ENCODE measurements at places on chromosomes 11 and 22. TPM values are rescaled to one million over a fixed set of nuclear protein-coding genes. Genes with fewer than 3 reads are reported as not detected.

NAALADL1 gene
- 5.2 TPM for total RNA-seq

TRPM5 gene
- total RNA-seq = not detected

DNA sequence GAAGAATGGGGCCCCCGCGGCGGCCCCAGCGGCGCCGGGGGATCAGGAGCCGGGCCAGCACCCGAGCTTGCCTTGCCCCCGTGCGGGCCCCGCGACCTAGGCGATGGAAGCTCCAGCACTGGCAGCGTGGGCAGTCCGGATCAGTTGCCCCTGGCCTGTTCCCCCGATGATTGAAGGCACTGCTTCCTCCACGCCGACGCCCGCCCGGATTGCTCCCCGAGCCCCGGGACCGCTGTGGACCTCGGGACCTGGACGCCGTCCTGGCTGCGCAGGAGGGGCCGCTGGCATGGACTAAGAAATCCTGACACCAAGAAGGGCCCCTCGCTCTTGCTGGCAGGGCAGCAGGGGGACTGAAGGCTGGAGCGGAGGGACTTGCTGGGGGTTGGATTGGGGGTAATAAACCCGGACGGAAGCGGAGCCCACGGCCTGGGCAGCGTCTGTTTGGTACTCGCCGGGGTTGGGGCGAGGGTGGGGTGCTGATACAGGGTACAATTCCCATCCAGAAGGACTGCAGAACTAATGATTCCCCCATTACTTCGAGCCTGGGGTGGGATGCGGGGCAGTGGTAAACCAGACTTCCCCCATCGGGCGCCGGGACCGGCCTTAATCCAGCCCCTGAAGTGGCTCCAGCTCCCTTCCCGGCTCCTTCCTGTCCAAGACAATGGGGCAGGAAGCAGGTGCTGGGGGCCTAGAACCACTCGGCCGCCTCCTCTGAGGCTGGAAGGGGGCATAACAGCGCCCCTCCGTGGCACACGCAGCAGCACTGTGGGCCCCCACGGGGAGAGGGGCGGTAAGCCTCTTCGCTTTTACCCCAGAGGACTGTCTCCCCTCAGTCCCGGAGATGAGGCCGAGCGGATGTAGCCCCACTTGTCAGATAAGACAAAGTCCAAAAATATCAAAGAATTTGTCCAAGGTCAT lies 1.0 kb downstream of the CCDC85B start:
- H3K4me1 ChIP-seq = peaks cover 53% of the 10 kb centered on the region
- peaks cover 30% of the 10 kb centered on the region for H3K36me3 ChIP-seq

DNA sequence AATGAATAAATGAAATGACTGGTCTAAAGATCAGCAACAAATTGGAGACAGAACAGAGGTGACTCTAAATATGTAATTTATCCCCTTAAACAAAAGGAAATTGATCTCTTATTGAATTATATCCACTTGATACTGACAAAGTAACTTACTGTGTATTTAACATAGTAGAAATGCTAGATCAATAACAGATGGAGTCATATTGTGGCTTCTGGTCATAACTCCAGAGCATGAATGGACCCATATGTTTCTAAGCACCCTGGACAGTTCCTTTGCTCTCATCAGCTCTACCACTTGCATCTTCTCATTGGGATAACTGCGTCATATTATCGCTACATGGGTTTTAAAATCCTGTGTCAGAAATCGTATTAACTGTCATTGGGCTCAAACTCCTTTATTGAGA lies 222.3 kb downstream of the ETS1 start:
- no peak overlapping the region for H3K4me3 ChIP-seq
- no peaks in the 10 kb centered on the region for H3K27me3 ChIP-seq
- no peak overlapping the region for H3K27ac ChIP-seq
- no peak for DNase-seq

GRCh38 chr11:106280036-106280435 lies 202.6 kb downstream of the AASDHPPT start:
- no peak overlapping the region for H3K27ac ChIP-seq
- H3K27me3 ChIP-seq = no peaks in the 10 kb centered on the region
- no peaks in the 10 kb centered on the region for H3K36me3 ChIP-seq

DNA sequence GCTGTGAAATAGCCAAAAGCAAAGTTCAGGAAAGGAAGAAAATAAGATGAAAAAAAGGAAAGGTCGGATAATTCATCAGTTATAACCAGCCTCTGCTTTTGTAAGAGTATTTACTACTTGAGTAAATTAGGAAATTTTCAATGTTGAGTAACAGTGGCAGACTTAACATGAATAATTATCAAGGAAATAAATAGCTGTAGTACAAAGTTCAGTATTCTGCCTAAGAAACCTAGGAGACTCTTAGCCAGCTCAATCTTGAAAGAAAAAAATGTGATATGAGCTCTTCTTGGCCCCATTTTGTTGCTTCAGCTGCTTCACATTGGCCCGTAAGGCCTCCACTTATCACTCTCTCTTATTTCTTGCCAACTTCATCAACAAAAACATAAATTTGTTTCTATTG lies 17.0 kb upstream of the DNAJB7 start:
- H3K4me1 ChIP-seq = no peaks in the 10 kb centered on the region
- H3K36me3 ChIP-seq = no peaks in the 10 kb centered on the region
- no peak overlapping the region for H3K4me3 ChIP-seq
- H3K27me3 ChIP-seq = no peaks in the 10 kb centered on the region
- no peak for DNase-seq
